ENCODE measurements at places on chromosomes 4 and X. TPM values are rescaled to one million over a fixed set of nuclear protein-coding genes. Genes with fewer than 3 reads are reported as not detected.

DNA sequence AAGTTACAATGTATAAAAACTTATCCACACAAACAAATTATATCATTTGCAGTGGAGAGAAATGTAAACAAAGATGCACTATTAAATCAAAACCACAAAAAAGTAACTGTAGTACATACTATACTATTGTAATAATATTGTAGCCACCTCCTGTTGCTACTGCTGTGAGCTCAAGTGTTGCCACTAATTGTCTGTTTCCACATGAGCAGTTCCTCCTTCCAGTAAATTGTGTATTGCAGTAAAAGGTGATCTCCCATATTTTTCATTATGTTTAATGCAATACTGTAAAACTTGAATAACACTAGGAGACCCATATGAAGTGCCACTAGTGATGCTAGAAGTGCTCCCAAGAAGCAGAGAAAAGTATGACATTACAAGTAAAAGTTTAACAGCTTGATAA is 11.7 kb downstream of the LIN54 start:
- no peak for DNase-seq

- no peak for DNase-seq
Observed at GRCh38 chr4:126182786-126183185, 868.0 kb downstream of the FAT4 start.

DNA sequence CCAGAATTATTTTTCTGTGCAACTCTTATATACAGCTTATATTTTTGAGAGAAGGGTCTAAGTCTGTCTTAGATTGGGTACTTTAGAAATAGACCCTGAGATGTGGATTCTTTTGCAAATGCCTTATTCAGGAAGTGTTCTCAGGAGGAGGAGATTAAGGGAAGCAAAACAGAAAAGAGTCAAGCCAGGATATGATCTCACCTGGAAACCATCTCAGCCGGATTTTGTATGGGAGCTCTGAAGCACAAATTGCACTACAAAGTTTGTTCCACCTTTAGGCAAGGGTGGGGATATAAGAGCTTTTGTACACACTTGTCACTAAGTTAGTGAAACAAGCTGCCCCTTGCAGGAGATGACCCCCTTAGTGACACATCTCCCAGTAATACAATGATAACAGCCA is 121.2 kb upstream of the GRPR start:
- no peak for DNase-seq

Gene RHOH
- 87.4 TPM for total RNA-seq

Gene CFAP47
- total RNA-seq: not detected

Gene EMCN
- not detected for total RNA-seq

All from OCI-LY7 (cell line).